Endothelial cell of umbilical vein (primary cell): ENCODE measurements at places on chromosomes 6 and 20. TPM values are rescaled to one million over a fixed set of nuclear protein-coding genes. Genes with fewer than 3 reads are reported as not detected.
A peak's percentile ranks its signal among the peaks of the same experiment; 100 is the strongest.

ABHD16B gene
- not detected in 2 replicates for polyA plus RNA-seq

RIPOR3 gene
- not detected in 2 replicates for polyA plus RNA-seq

TFAP2C gene
- polyA plus RNA-seq, result 0.06 TPM in 1 of 2 replicates, not detected in the other

- no peak for DNase-seq
Observed at GRCh38 chr6:122736616-122737015, 42.9 kb upstream of the FABP7 start.

- DNase-seq, result peak; percentile 64
Observed at GRCh38 chr6:12608016-12608860, 108.3 kb upstream of the PHACTR1 start.

DNA sequence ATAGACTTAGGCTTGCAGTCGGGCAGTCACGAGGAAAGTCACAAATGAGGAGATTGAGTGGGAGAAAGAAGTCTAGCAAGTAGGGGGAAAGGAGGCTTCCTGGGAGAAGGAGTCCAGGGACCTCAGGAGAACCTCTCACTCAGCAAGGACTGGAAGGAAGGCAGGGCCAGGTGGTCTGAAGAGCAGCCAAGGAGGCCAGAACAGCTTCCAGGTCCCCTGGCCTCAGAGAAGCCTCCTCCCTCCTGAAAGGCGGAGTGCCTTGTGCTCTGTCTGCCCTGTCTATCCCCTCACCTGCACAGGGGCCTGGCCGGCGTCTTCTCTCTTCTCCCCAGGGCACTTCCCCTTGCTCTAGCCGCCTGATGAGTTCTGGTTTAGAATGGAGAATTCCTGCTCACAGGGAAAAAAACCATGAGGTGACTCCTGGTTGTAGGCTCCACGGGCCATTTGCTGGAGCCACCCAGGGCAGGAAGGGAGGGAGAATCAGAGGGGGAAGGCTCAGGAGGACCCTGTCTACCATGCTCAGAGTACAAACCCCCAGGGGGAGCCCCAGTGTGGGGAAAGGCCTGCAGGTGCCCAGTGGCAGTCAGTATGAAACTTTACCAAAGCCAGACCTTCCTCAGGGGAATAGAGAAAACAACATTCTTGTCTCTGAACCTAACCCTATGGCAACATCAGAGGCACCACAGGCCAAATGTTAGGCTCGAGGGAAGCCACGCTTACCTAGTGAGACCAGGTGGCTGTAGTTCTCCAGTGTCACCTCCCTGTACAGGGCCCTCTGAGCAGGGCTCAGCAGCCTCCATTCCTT, 11.2 kb downstream of the ZNF337 start:
- no peak for DNase-seq

- DNase-seq, result no peak
Observed at GRCh38 chr6:6569811-6570164, 18.7 kb upstream of the LY86 start.

GRCh38 chr6:139764498-139764986, 390.1 kb upstream of the CITED2 start:
- peak; percentile 91 for DNase-seq

DNA sequence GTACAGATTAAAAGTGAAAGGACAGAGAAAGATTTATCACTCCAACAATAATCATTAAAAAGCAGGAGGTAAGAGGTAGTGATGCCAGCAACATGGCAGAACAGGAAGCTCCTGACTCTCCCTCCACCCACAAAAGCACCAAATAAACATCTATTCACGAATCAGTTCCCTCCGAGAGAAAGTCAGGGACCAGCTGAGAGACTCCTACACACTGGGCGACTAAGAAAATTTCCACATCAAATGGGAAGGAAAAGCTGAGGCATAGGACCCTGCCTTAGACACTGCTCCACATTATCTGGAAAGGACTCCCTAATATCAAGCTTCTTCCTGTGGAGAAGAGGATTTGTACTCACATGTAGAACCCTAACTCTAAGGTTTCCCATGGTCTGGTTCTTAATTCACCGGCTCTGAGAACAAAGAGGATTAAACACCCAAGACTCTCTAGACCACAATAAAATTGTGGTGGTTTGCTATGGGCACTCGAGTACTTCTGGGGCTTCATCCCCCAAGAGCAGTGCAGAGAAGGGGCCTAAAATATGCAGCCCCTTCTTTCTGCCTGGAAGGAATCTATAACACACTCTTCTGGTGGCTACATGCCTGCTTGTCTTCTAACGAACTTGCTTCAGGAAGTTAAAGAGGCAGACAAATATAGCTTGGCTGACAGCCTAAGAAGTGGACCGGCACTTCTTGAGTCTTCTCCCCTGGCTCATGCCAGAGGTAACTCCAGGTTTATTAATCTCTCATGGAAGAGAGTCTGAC, 29.4 kb upstream of the ASF1A start:
- peak; percentile 41 for DNase-seq

GRCh38 chr20:5843054-5843592, 92.9 kb downstream of the SHLD1 start:
- DNase-seq, result no peak

DNA sequence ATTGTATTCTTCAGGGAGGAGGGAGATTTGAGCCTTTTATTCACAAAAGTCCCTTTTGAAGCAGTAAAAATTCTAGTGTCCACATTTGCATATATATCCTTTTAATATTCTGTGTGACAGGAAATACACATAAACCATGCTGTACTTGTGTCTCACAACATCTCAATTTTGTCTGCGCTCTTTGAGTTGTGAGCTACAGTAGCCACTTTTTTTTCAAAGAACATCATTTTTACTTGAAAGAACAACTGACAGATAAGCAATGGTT, 21.3 kb downstream of the LMBRD1 start:
- no peak for DNase-seq

DNA sequence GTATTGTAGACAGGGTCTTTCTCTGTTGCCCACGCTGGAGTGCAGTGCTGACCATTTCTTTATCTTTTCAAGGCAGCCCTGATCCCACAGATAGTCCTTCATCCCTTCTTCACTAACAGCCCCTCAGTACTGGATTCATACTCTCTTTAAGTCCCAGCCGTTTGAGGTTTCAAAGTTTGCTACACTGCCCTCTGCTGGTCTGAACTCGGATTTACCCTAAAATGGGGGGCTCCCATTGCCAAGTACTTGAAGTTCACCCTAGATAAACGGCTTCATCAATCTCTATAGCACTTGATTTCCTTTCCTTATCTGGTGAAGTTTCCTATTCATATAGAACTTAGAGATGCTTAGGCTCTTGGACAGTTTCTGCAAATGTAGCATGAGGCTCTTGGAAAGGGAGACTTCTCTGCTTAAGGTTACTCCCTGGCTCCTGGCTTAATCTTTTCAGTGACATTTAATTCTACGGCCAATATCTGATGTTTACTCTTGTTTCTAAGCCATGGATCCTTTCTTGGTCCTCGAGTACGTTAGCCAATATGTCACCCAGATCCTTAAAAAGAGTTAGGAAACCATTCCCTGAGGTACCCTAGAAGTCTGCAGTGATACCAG, 21.4 kb upstream of the PREP start:
- DNase-seq, result peak; percentile 79

GRCh38 chr6:158374020-158374419, 61.8 kb downstream of the TULP4 start:
- DNase-seq, result no peak

DNA sequence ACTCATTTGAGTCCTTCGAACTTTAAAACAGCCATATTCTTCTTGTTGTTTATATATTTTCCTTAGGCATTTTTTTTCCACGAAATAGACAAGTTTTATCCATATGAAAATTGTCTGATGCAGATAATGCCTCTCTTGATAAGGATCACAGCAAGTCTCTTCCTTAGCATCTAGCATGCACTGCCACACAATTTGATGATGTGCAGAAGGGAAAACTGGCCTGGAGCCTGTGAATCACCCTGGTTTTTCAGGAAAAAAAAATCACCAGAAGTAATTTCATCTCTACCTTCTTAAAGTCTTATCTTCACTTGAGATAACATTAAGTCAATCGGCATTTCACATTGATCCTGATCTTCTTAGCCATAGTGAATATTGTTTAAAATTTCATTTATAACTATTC, 199.8 kb downstream of the TENT5A start:
- DNase-seq, result no peak
